Activated CD4-positive, alpha-beta T cell treated with anti-CD3 and anti-CD28 coated beads, Interleukin-2, amount 50 U/mL, for 48 hours (primary cell): ENCODE measurements at places on chromosomes 12 and 14.
A peak's percentile ranks its signal among the peaks of the same experiment; 100 is the strongest.

GRCh38 chr14:61416591-61416990 lies 95.2 kb downstream of the PRKCH start:
- DNase-seq = no peak

DNA sequence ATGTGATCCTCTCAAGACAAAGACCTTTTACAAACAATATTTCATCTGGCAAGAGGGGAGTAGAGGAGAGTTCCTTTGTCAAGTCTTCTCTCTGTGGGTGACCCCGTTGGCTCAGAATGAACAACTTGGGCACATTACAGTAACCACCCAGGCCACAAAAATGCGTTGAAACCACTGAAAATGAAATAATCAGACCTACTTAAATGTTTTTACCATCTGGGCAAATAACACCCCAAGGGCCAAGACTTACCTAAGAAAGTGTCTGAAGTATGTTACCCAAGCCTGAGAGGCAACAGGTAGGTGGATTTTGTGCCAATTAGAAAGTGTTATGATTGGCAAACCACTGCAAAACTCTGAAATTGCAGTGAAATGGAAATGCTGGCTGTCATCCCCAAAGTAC lies 1.3 kb downstream of the TC2N start:
- DNase-seq = no peak

DNA sequence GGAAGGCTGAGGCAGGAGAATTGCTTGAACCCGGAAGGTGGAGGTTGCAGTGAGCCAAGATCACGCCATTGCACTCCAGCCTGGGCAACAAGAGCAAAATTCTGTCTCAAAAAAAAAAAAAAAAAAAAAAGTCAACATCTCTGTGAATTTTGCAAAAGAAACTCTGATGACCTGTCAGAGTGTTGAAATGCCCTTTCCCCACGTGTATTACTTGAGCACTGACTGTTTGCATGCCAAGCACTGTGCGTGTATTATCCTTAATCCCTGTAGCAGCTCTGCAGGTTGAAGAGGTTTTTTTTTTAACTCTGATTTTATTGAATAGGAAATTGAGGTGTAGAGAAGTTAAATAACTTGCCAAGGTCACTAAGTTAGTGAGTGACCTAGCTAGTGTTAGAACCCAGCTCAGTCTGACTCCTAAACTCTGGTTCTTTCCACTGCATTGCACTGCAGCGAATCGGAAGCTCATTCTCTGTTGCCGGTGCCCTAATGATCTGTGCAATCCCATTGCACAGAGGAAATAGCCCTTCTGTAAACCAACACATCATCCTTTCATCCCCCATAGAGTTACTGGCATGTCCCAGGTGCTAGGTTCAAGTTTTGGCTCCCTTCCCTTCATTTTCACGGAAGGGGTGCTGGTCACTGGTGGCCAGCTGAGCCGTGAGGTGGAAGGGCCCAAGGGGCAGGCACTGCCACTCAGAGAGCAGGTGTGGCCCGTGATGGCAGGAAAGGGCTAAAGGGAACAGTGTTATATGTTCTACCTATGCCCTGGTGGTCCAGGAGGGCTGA lies 122.3 kb downstream of the EML1 start:
- DNase-seq = no peak

DNA sequence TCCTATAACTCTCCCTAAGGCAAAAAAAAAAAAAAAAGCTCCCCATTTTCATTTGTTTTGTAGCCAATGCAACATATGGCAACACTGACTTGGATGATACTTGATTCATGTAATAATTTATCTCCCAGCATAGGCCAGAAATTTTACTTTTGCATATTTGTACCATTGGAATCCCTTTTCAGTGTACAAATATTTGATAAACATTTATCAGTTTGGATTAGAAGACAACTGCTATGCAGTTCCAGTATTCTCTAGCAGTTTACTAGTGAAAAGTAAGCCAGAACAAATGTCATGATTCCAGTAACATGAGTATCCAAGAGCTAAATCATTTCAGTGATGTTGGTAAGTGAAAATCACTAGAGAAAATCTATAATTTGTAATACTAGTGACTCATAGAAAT lies 392.3 kb downstream of the CCER1 start:
- DNase-seq = no peak

DNA sequence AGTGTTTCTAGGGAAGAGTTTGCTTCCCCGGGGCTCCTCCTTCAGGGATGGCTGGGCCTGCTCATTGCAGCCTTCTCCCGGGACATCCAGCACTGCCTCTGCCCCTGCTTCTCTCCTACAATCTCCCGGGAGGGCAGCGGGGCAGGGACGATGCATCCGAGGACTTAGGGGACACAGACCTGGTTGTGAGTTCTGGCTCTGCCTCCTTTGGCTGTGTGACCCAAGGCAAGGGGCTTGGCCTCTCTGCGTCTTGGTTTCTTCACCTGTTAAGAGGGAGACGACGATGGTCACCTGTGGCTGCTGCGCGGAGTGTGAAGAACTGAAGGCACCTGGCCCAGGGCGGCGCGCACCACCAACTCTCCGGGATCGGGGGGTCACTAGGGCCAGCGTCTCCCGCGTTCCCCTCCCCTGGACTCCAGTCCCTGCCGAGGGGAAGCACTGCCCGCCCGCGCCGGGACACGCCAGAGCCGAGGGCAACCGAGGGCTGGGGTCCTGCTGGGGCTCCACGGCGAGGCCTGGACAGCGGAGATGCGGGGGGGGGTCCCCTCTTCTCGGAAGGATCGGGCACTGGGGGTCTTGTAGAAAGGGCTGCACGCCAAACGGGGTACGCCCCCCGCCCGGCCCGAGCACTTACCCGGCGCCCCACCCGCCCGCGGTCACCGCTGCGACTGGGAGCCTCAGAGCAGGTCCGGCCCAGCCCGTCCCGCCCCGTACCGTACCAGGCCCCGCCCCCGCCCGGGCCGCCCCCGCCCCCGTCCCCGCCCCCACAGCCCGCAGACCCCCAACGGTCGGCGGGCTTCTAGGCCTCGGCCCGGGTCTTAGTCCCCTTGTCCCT lies at the start of gene HVCN1:
HVCN1 (minus strand) TSS at position 670 of the 835 bp plus-strand sequence. CDS start 5,870 bp downstream, outside the sequence.
- DNase-seq = peak; percentile 24

DNA sequence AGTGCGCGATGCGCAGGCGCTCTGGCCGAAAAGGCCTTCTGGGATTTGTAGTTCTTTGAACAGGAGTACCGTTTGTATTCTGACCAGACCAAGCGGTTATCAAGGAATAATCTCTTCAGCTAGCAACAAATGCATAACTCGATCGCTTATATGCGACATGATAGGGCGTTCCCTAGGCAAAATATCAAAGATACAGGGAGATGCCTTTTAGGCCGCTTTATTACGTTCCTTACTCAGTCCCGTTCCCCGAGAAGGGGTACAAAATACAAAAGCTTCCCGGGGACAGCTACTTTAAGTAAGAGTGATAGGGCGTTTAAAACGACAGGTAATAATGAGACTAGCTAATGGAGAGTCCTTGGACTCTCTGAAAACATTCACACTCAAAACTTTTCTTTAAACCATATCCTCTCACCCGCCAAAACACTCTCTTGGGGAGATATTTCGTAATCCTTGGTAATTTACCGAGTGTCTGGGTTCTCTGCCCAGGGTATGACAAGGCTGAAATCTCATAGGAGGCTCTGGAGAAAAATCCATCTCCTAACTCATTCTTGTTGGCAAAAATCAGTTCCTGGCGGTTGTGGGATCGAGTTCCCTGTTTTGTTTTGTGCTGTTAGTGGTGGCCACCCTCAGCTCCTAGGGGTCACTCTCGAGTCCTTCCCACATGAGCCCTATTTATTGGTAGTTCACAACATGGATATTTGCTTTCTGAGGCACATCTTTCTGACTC lies 412 bp upstream of the SNW1 start:
- no peak for DNase-seq

- DNase-seq = no peak
These were observed 4.1 kb upstream of the CS start for GRCh38 chr12:56304276-56304675.

GRCh38 chr14:29999013-29999539 lies 71.4 kb upstream of the PRKD1 start:
- no peak for DNase-seq

DNA sequence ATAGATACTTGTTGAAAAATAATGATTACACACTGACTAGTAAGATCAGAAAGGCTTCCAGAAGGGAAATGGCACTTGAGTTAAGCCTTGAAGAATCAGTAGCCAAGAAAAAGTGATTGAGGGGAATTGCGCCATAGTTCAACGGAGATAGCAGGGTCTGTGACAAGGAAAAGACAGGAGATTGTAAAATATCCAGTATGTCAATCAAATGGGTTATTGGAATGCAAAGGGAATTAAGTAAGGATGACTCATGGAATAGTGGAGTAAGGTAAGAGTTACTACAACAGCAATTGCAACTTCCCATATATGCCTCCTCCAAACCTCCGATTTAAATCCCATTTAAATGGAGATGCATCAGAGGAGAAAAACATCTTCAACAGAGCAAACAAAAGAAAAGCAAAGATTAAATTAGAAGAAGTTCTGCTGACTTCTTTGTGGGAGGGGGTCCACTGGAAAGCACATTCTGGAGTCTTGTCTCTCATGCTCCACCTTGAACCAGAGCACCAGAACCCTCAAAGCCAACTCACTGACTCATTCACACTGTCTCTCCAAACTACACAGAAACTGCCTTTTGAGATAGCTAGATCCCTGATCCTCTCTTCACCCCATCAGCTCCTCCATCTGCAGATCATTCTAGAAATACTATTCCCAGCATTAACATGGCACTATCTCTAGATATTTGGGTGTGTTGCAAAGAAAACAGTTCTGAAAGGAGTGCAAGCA lies 138.2 kb downstream of the NUAK1 start:
- no peak for DNase-seq

- peak; percentile 81 for DNase-seq
These were observed 708 bp upstream of the ZBTB42 start for GRCh38 chr14:104800015-104800770.

DNA sequence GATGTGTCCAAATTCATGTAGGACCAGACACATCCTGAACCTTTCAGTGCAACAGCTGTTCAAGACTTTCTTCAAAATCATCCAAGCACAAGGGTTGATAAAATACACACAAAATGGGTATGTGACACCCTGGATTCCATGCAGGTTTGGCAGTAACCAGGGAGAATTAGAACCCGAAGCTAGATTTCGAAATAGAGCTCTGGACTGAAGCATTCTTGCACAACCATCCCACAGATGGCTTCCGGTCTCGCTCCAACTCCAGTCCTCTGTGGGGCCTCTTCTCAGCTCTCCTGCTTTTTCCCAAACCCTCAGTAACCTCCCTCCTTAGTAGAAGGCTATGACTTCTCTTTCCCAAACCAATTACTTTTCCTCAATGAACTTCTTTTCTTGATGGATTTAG lies 171.3 kb downstream of the TTC7B start:
- no peak for DNase-seq

GRCh38 chr14:95286645-95287044 lies 33.1 kb downstream of the CLMN start:
- DNase-seq = no peak

- peak; percentile 9 for DNase-seq
These were observed 3.7 kb upstream of the IGF1 start for GRCh38 chr12:102484017-102484416.
